Fibroblast of lung (primary cell): ENCODE measurements at places on chromosomes 12 and 14. TPM values are rescaled to one million over a fixed set of nuclear protein-coding genes. Genes with fewer than 3 reads are reported as not detected.

DNA sequence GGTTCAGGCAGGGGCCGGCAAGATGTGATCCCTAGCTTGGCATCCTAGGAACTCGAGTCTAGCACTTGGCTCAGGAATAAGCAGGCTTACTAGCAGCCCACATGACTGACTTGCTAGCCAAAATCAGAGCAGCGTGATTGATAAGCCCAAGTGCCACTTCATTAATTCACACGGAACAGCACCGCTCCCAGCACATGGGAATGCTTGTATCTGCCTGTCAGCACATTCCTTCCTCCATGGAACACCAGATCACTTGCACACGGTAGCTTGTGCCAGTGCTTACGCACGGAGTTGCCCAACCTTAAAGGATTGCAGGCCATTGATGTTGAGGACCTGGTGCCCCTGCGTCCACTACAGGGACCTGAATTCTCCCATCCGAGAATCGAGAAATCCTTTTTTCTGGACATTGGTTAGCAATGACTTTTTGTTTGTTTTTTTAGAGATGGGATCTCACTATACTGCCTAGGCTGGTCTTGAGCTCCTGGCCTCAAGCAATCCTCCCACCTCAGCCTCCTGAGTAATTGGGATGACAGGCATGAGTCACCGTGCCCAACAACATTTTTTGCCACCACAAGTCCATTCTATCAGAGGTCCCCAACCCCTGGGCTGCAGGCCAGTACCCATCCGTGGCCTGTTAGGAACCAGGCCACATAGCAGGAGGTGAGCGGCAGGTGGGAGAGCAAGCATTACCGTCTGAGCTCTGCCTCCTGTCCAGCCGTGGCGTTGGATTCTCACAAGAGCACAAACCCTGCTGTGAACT, 30.6 kb upstream of the TSPAN9 start:
- peak; percentile 62 for DNase-seq

GRCh38 chr12:46492471-46493085, 120.0 kb upstream of the SLC38A2 start:
- peak; percentile 95 for DNase-seq

The KRT77 gene
- total RNA-seq = not detected in 2 replicates

DNA sequence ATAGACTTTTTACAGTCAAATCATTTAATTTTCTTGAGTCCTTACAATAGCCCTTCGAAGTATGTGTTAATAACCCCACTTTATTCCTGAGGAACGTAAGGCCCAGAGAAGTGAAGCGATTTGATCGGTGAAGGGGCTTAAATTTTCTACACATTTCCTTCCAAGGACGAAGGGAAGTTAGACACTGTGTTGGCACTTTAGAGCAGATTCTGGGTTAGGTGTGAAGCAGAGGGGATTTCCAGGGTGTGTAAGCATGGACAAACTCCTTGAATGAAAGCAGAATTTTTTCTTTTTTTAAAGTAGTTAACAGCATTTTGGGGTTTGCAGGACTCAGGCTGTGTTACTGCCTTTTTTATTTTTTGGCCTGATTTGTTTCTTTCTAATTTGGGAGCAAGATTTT, 38.9 kb downstream of the PRORP start:
- DNase-seq = no peak

DNA sequence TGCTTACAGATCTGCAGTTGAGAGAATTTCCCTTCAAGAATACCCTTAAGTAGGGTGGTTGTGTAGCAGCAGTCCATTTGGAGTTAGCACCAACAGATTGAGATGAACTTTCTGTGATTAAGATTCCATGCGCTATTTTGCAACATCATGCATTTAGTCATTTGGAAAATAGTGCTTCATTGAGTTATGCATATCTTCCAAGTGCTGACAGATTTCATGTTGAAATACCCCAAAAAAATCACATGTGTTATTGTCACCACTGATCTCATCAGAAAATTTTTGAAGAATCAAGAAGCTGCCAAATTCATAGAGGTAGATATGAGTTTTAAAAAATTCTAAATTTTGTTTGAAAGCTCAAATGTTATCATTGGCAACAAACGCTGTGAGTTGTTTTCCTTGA, 35.5 kb upstream of the OSBPL8 start:
- DNase-seq = peak; percentile 35

The POU6F1 gene
- 3.3 and 4.8 TPM in 2 replicates for total RNA-seq

- peak; percentile 27 for DNase-seq
These were observed 496.4 kb downstream of the PCNX1 start for GRCh38 chr14:71403656-71404055.

GRCh38 chr14:27553790-27554189, 956.0 kb upstream of the NOVA1 start:
- peak; percentile 0 for DNase-seq

- DNase-seq = peak; percentile 14
These were observed 67.8 kb downstream of the TSHR start for GRCh38 chr14:81023095-81023710.

The C12orf54 gene
- not detected in 2 replicates for total RNA-seq

- DNase-seq = no peak
These were observed 1.0 kb upstream of the TESC start for GRCh38 chr12:117100251-117100650.
